GM04504 (cell line): ENCODE measurements at places on chromosomes 16 and 17.

DNA sequence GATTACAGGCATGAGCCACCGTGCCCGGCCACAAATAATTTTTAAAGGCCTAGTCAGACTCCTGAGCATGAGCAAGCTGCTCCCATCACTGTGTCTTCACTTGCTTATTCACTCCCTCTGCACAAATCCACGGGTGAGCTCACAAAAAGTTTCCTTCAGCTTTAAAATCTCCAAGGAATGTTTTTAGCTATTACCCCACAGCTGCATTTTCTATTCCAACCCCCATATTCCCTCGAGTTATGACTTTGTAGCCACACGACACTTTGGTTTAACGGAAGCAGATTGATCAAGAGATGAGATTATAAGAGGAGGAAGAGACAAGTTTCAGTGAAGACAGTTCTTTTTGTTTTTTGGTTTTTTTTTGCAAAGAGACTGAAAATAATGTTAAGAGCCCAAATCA, 49.1 kb upstream of the SLC25A19 start:
- peak; percentile 38 for DNase-seq

GRCh38 chr17:41496803-41497484, 7.2 kb upstream of the KRT36 start:
- DNase-seq: peak; percentile 82

DNA sequence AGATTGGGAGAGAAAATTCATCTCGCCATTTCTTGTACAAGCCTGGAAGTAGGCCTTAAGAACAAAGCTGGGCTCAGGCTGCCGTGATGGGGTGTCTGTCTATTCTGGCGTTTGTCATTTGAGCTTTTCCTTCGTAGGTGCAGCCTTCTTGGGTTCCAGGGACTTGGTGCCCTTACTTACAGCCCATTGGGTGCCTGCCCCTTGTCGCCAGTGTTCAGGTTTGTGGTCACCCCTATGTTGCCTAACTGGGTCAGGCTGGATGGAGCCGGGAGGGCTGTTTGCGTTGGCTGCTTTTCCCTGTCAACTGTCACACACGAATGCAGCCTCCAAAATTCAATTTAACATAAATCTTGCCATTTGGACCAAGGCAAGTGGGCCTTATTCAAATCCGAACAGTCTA, 23.7 kb upstream of the MED9 start:
- DNase-seq: no peak

GRCh38 chr16:81775570-81775969, 3.5 kb upstream of the PLCG2 start:
- DNase-seq: no peak
